ENCODE measurements at places on chromosomes 7 and 10.

DNA sequence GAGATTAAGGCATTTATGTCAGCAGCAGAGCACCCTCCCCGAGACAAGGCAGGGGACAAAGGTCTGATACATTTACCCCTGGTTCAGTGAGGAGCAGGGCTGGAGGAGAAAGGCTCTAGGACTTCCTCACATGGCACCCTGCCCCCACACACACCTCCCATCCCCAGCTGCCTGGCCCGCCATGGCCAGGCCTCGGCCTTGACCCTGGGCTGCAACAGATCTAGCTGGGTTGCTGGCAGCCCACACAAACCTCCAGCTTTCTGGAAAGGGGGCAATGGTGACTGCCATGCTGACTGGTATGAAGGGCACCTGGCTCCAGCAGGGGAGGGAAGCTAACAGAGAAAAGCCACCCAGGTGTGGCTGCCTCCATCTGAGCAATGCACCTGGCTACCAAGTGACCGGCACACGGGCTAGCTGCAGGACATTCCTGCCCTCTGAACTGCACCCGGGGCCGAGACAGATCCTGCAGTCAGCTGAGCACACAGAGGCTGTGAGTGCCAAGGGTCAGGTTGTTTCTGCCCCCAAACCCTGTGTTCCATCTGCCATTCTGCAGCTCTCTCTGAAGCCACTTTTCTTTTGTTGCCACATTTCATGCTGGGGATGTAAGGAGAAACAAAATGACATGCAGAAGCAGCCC, 85.8 kb upstream of the LRRC18 start:
- no peak for DNase-seq

DNA sequence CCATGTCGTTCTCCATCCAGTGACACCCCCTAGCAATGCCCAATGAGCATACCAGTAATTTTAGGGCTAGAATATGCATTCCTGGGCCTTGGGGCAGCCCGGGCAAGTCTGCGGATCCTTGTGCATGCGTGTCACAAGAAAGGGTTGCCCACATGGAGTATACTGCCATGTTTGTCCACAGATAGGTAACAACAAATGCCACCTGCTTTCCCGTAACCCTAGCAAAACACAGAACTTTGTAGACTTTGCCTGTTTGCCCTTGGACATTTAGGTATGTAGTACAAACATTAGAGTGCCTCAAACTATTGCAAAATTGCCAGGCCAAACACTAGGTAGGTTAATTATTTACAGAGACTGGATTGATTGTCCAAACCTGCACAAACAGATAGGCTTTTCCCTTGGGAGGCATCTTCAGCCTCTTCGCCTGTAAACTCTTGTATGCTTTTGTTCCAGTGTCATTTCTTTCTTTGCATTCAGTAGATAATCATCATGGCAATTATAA, 117.0 kb downstream of the ADCY1 start:
- DNase-seq, result no peak

DNA sequence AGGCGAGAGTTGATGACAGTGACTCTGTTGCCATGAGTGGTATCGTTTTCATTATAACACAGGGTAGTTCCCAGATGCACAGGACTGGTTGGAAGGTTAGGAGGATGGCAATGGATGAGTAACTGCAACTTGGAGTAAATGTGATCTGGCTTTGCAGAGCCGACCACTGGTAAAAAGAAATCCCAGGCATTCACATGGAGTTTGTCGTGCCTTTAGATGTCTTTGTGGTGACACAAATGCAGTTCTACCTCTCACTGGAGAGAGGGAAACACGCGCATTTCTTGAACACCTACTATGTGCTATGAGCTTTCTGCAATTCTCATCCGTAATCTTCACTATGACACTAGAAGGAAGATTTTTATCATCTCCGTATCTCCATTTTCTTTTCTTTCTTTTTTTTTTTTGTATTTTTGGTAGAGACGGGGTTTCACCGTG, 1.7 kb upstream of the MNX1 start:
- no peak for DNase-seq

DNA sequence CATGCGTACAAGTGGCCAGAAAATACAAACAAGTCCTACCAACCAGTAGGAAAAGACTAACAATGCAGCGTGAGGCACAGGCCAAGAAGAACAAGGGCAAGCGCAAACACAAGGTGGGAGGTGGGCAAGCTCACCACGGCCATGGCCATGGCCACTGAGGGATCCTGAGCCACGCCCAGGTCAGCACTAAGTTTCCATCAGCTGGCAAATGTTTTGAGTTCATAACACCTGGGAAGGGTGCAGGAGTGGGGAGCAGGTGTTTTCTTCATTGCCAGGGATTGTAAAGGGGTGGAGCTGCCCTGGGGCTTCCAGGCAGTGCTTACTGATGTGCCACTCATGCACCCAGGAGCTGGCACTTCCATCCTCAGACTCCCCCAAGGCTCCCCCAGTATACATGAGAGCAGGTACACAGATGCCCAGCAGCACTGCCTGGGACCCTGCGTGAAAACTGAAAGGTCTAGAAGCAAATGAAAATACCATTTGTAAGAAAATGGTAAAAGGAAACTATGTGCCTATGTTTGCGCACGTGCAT, 139.2 kb upstream of the RET start:
- no peak for DNase-seq

- DNase-seq, result no peak
Observed at GRCh38 chr10:4661511-4662255, 164.3 kb upstream of the AKR1E2 start.

DNA sequence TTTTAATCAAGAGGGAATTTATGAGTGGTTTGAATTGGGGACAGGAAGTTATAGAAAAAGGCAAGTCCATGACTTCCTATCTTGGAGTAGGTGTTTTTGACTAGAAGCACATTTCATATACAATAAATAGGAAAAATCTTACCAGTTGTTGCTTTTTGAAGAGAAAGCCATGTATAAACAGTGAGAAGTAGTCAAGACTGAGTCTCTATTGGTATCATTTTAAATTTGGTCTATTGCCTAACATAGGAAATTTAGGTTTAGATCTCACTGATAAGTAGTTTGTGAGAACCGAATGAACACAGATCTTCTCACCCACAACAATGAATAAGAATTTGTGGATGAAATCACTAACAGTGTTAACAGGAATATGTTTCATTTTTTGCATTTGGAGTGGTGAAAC, 387.2 kb downstream of the BBS9 start:
- no peak for DNase-seq

- DNase-seq, result no peak
Observed at GRCh38 chr7:108293149-108293612, 163.0 kb upstream of the LAMB4 start.
